ENCODE measurements at places on chromosomes 7 and 10.
A peak's percentile ranks its signal among the peaks of the same experiment; 100 is the strongest.

DNA sequence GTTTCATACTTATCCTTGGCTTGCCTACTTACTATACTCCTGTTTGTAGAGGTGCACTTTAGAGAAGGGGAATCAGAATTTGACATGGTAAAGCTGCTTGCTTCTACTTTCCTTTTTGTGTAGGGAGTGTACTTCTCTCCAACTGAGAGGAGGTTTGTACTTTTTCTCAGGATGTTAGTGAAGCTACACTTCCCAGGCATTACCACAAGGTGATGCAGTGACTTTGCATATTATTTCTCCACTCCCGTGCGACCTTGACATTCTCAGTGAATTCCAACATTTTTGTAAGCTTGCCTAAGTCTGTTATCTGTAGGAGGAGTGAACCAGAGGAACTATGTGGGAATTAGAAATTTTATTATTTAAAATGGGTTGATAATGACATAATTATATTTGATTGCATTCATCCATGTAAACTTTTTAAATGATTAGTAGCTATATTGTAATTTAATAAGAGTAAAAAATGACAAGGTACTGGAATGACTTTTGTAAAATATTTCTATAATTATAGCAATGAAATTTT is 5.2 kb downstream of the TAX1BP1 start:
- DNase-seq, result no peak

GRCh38 chr7:121160150-121161008 is 168.4 kb upstream of the WNT16 start:
- no peak for DNase-seq

DNA sequence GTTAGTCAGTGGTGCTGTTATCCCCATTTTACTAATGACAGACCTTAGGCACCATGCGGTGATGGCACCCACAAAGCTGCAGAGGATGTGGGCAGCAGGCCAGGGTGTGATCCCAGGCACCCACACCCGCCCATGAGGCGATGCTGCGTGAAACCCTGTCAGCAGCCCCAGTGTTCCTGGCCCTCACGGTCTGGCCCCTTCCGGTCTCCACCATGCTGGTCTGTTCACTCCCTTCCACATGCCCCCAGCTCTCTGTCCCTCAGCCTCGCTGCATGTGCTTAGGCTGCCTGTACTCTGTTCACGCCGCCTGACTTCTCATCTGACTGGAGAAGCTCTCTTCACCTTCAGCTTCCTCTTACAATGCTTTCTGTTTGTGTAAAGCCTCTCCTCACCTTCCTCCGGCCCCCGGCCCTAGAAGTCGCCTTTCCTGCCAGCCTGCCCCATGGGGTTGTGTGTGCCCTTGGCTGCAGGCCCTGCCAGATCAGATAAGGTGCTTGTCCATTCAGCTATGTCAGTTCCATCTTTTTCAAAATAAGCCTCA is 17.6 kb upstream of the ORAI2 start:
- peak; percentile 64 for DNase-seq

- DNase-seq, result no peak
Measured at GRCh38 chr10:45370202-45370955, 3.6 kb upstream of the ALOX5 start.

GRCh38 chr10:71285180-71285545 is 33.9 kb upstream of the SLC29A3 start:
- DNase-seq, result peak; percentile 27

GRCh38 chr10:75400163-75400770 is 1.3 kb downstream of the ZNF503 start:
- DNase-seq, result no peak

DNA sequence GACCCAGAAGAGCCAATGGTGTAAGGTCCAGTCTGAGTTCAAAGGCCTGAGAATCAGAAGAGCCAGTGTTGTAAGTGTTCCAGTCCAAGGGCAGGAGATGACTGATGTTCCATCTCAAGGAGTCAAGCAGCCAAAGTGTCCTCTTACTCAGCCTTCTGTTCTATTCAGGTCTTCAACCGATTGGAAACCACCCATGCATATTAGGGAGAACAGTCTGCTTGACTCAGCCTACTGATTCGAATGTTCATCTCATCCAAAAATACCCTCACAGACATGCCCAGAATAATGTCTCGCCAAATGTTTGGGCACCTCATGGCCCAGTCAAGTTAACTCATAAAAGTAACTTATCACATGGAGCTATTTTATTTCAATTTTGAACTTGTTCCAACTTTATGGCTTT is 2.9 kb upstream of the WDFY4 start:
- no peak for DNase-seq

DNA sequence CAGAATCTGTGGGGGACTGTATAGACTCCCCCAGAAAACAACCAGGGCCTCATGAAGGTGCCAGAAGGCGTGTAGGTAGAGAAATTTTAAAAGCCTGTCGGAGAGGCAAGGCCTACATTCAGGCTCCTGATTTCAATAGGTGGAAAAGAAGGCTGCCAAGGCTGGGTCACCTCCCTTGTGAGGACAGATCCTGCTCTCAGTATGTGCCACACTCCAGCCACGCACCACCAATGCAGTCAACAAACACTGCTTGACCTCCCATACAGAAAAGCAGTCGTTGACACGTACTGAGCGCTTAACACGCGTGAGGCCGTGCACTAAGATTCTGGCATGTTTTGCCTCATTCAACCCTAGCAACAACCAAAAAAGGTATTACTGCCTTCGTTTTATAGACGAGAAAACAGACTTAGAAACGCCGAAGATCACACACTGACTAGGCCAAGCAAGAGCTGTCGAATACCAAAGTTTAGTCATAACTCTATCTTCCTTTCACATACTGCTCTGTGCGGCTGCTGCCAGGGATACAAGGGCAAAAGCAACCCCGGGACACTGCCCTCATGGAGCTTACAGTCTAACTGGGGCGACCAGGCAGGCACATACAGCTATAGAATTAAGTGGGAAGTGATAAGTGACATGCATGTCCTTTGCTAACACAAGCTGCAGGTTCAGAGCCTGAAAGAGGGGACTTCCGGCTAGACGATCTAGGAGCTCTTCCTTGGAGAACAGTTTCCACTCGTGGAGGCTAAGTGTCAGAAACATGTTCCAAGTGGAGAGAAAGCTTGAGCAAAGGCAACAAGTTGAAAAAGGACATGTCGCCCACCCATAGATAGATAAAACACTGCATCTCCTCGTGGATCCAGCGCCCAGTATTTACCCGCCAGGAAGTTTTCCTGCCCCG is 797 bp upstream of the NKX2-3 start:
- DNase-seq, result no peak

DNA sequence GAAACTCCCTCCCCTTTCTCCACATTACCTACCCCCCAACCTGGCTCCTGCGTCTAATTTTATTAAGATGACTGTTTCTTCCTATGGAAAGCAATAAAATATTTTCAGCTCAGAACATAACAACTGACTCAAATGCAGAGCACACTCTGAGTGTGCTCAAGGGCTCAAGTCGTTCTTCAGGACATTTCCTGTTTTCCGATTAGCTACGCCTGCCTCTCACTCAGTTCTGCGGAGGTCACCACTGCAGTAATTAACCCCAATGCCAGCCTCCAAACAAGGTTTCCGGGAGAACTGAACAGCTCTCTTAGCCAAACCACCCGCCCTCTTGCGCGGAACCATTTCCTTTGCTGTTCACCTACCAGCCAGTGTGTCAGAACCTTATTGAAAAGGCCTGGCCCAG is 19.3 kb downstream of the MYOF start:
- DNase-seq, result no peak

DNA sequence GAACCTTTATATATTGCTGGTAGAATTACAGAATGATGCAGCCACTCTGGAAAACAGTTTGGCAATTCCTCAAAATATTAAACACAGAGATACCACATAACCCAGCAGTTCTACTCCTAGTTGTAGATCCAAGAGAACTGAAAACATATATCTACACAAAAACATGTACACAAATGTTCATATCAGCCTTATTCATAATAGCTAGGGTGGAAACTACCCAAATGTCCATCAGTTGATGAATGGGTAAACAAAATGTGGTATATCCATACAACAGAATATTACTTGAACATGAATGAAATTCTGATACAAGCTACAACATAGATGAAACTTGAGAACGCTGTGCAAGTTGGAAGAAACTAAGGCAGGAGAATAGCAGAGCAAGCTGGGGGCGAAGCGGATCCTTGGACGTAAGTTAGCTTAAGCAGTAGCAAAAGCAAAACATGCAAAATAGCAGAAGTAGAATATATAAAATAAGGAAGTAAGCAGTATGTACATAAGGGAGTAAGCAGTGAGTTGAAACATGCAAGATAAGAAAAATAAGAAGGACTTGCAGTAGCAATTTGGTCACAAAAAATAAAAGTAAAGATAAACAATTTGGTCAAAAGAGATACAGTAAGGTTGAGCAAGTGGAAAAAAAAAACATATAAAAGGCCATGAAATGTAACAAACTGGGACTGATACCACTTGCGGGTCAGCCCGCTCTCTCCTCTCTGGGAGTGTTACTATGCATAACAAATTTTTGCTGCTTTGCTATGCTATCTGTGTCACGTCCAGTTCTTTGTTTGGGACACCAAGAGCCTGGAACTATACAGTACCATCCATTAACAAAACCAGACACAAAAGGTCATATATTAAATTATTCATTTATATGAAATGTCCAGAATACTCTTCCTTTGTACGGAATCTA is 18.0 kb upstream of the HILPDA start:
- no peak for DNase-seq

- DNase-seq, result no peak
Measured at GRCh38 chr10:62819141-62819920, 3.2 kb upstream of the EGR2 start.

- DNase-seq, result no peak
Measured at GRCh38 chr10:79038841-79039201, 29.9 kb upstream of the ZMIZ1 start.

DNA sequence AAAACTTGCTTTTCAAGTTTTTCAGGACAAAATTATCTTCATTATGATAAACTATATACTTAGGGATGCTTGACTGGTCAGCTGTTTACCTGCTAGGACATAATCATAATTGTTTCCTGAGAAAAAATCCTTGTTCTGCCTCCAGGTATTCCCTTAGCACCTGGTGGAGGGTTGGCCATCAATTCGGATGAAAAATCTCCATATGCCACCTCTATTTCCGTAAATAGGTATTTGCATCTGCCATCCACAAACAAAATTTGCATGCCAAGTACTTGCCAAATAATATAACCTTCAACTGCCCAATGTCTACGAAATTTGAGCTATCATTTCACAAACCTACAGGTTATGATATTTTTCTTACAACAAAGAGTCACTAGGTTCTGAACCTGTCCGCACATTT is 126.2 kb downstream of the RNF133 start:
- no peak for DNase-seq

DNA sequence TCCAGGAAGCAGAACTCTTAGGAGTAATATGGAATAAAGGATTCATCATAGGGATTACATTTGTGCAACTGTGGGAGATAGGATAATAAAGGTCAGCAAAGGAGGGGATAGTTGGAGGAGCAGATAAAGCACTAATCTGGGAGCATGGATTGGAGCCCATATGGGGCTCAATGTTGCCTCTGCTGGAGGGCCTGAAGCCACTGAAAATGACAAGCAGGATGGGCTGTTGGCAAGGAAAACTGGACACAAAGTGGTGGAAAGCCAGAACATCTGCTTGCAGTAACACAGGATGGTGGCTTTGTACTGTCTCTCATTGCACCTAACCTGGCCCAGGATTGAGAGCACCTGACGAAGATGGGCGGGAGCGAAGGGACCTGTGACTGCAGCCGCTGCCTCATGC is 15.0 kb upstream of the COMMD3 start:
- DNase-seq, result no peak
